ENCODE measurements at places on chromosomes 1 and 21.

- no peak for DNase-seq
These were observed 15.5 kb upstream of the SNX27 start for GRCh38 chr1:151596166-151596953.

GRCh38 chr1:204647114-204647804 lies 38.3 kb downstream of the LRRN2 start:
- DNase-seq = peak; percentile 3

- no peak for DNase-seq
These were observed 16.4 kb downstream of the REG4 start for GRCh38 chr1:119794876-119795240.

GRCh38 chr1:100302739-100303138 lies 36.7 kb downstream of the RTCA start:
- DNase-seq = no peak

GRCh38 chr21:39721885-39722284 lies 23.1 kb upstream of the IGSF5 start:
- no peak for DNase-seq

DNA sequence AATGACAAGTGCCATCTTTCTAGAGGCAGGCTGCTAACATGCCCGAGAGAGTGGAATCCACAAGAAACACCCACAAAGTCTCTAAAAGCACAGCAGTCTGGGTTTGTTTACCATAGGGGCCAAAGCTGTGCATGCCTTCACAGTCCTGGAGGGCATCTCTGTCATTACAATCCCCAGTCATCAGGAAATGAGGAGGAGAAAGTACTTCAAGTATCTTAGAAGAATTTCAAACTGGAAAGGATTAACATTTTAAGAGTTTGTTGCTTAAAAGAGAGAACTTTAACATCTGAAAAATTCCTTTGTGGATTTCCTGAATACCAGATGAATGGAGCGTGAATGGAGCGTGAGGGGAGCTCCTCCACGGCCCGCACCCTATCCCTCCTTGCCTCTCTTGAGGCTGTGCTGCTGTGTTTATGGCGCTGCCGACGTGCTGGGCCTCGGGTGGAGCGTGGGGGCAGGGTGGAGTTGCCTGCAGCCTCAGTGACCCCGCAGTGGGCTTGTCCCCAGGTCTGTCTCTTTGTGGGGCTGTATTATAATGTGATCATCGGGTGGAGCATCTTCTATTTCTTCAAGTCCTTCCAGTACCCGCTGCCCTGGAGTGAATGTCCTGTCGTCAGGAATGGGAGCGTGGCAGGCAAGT lies 23.3 kb downstream of the SLC6A17 start:
- no peak for DNase-seq

- DNase-seq = no peak
These were observed 80.6 kb upstream of the LAMC2 start for GRCh38 chr1:183105449-183105848.

- DNase-seq = no peak
These were observed 15.6 kb upstream of the MYOCOS start for GRCh38 chr1:171606402-171606941.

- no peak for DNase-seq
These were observed 76.5 kb upstream of the MAP10 start for GRCh38 chr1:232728507-232729263.

DNA sequence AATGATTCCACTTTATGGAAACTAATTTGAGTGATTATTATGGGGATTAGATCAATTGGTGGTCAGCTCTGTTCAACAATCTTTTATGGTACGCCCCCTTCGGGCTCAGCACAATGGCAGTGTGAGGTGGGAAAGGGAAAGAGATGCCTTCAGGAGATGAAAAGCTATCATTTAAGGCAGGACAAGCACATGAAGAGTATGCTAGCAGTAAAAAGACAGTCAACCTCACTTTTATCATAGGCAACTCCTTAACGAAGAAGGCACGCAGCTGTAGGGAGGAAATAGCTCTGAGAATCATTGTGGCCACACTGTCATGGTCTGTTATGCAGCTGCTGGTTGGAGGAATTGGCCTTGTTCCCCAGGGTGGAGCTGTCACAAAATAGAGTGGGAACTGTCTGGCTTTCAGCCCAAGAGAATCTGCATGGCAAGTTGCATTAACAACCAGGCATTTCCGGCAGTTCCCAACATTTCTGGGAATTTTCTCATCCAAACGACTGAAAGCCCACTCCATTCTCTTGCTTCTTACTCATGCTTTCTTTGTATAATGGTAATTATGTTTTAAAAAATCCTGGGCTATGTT lies 54.4 kb upstream of the BCL10 start:
- no peak for DNase-seq

GRCh38 chr1:193299038-193299437 lies 112.6 kb upstream of the B3GALT2 start:
- no peak for DNase-seq

DNA sequence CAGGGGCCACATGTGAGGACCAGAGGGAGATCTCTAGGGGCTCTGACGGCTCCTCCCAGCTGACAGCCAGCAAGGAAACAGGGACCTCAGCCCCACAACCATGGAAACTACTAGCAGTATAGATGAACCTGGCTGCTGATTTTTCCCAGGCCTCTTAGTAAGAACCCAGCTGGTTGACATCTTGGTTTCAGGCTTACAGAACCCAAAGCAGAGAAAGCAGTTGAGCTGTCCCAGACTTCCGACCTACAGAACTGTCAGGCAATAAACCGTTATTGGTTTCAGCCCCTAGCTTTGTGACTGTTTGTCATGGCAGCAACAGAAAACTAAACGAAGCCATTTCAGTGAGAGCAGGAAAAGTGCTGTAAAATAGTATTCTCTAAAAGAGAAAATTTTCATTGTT lies 36.4 kb downstream of the ETS2 start:
- no peak for DNase-seq

GRCh38 chr1:166839600-166840308 lies 479 bp downstream of the POGK start:
- peak; percentile 40 for DNase-seq

DNA sequence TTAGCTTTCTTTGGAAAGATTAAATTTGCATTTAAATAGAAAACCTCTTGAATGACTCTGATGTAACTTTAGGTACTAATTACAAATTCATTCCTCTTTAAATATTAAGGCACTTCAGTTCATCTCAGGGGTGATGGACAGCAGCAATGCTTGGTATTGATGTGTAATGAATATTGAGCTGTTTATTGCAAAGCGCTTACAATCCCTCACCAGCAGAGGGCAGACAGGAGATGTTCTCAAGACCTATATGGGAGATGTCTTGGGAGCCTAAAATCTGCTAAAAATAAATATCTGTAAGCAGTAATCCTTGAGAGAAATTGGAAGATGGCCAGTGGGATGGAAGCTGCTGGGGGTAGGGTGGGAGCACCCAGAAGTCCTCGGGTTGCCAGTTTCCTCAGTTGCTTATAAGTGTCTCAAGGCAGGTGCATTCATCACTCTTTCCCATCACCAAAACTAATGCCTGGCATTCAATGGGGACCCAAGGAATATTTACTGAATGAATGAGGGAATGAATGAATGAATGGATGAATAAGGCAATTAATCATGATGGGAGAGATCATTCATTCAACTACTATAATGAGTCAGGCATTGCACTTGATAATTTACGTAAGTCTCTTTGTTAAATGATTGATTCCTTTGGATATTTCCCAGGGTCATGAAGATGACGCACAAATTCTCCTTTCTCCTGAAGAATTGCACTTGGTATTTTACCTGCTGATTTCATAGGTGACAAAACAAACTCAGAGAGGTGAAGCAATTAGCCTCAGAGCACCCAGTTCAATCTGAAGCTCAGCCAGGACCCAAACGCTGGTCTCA lies 2.3 kb downstream of the KLHDC8A start:
- DNase-seq = peak; percentile 27

DNA sequence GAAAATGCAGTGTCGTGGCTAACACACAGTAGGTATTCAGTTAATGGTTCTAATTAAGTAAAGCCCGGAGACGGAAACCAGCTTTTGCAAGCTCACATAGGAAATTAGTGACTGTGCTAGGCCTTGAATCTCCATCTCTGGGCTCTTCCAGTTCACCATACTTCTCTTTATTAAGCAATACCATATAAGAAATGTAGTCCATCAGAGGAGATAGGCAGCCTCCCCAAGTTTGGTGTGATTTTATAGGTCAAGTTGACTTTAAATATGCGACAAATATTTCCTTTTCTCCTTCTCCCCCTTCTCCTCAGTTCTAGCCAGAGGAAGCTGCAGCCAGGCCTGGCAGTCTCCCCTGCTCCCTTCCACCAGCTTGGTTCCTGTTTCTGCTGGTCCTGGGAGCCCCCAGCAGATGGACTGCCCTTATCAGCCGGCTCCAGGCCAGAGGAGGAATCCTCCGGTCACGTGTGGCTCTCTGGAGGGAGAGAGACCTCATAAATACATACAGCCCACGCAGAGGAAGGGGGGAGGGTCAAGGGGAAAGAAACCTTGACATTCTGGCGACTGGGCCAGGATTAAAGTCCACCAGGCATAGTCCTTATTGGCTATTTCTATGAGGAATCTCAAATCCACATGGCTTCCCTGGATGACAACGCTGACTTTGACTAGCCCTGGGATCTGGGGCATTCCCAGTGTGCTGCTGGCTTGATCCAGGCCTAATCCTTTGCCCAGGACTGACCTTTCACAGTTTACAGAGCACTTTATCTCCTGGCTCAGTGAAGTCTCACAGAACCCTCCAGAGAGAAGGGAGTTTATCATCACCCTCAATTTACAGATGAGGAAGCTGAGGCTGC lies 115.1 kb upstream of the JUN start:
- no peak for DNase-seq

DNA sequence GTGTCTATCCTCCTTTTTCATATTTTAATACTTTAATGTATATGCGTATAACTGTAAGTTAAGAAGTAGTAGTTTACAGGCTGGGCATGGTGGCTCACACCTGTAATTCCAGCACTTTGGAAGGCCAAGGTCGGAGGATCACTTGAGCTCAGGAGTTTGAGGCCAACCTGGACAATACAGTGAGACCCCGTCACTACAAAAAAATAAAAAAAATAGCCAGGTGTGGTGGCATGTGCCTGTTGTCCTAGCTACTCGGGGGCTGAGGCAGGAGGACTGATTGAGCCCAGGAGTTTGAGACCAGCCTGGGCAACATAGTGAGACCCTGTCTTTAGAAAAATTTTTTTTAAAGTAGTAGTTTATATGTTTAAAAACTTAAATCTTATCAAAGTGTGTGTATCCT lies 22.3 kb downstream of the ATPAF1 start:
- DNase-seq = no peak

DNA sequence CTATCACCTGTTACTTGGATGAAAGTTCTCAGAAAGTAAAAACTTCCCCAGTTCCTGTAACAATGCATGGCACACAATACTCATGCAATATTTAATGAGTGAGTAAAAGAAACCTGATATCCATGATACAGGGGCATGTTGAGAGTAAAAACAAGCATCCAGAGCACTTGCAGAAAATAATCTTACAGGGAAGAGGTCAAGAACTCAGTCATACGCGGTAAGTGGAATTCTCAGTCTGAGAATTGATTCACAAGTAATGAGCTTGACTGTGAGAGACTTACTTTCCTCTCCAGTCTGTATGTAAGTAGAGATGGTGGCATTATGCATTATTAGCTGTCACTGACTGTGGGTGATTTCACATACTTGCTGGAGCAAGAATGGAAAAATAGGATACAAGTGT lies 976.9 kb downstream of the BRINP3 start:
- no peak for DNase-seq

DNA sequence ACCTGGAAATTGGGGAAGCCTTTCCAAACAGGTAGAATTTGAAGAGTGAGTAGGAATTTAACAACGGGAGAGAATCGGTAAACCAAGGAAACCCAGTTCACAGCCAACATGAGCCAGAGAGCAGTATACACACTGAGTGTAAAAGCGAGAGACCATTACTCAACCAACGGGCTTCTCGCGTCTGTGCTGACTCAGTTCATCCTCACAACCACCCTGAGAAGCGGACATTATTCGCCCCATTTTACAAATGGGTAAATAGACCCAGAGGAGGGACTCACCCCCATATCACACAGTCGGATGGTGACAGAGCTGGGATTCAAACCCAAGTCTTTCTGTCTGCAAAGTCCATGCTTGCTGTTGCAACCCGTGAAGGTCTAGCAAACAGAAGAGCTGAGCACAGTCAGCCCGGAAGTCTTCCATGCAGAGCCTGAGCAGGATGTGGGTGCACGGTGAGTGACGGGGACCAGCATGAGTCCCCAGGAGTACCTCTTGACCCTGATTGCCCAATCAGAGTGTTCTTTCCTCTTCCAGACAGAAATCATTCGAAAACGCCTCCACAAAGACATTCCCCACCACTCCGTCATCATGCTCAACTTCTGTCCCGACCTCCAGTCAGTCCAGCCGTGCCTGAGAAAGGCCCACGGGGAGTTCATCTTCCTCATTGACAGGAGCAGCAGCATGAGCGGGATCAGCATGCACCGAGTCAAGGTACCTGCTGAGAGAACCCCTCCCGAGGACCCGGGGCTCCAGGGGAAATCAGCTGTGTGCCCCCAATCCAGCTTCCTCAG lies 32.3 kb downstream of the VWA5B1 start:
- DNase-seq = peak; percentile 9

GRCh38 chr1:165949335-165950130 lies 122.1 kb downstream of the UCK2 start:
- DNase-seq = no peak

DNA sequence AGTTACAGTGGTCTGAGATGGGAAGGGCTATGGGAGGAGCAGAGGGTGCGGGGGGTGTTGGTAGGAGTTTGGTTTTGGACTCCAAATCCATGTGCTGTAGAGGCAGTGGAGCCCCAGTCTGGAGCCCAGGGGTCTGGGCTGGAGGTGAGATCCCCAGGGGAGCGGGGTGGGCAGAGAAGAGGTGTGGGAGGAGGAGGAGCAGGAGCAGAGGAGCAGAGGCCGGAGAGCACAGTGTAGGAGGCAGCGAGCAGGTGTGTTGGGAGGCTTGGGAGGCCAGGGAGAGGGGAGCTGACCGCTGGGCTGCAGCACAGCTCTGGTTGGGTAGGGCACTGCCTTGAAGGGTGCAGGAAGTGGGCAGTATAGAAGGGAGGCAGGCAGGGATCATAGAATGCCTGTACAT lies 28.9 kb downstream of the LHX4 start:
- no peak for DNase-seq

- DNase-seq = no peak
These were observed 15.5 kb downstream of the TMEM59 start for GRCh38 chr1:54037476-54037875.

GRCh38 chr1:9174243-9174642 lies 45.3 kb upstream of the GPR157 start:
- DNase-seq = no peak

DNA sequence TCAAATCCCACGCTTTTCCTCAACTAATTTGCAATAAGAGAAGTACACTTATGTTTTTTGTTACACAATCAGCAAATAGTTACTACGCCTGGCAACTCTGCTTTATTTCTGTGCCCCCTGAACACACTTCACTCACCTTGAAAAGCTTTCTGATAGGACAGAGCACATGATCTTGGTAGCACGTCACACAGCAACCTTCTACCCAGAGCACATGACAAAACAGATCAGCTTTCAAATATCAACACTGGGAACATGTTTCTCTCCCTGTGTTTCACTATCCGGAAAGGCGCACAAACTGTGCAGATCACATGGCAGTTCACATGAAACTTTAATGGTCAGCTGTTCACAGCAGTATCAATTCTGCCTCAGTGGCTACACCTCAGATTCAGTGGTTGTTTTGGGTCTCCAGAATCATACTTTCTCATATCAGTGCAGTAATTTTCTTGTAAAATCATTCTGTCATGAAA lies 2.2 kb downstream of the SLC19A2 start:
- no peak for DNase-seq

- DNase-seq = no peak
These were observed 48.2 kb downstream of the TRPM2 start for GRCh38 chr21:44401386-44402160.

GRCh38 chr1:10106756-10107475 lies 74.2 kb downstream of the UBE4B start:
- DNase-seq = no peak

- DNase-seq = no peak
These were observed 20.0 kb downstream of the ARHGEF16 start for GRCh38 chr1:3474421-3474820.
